ENCODE measurements at places on chromosomes 5 and 9. TPM values are rescaled to one million over a fixed set of nuclear protein-coding genes. Genes with fewer than 3 reads are reported as not detected.

Gene DNAJA1
- 189 TPM for total RNA-seq

GRCh38 chr5:11046160-11046559 is 285.1 kb upstream of the DAP start:
- DNase-seq = no peak

DNA sequence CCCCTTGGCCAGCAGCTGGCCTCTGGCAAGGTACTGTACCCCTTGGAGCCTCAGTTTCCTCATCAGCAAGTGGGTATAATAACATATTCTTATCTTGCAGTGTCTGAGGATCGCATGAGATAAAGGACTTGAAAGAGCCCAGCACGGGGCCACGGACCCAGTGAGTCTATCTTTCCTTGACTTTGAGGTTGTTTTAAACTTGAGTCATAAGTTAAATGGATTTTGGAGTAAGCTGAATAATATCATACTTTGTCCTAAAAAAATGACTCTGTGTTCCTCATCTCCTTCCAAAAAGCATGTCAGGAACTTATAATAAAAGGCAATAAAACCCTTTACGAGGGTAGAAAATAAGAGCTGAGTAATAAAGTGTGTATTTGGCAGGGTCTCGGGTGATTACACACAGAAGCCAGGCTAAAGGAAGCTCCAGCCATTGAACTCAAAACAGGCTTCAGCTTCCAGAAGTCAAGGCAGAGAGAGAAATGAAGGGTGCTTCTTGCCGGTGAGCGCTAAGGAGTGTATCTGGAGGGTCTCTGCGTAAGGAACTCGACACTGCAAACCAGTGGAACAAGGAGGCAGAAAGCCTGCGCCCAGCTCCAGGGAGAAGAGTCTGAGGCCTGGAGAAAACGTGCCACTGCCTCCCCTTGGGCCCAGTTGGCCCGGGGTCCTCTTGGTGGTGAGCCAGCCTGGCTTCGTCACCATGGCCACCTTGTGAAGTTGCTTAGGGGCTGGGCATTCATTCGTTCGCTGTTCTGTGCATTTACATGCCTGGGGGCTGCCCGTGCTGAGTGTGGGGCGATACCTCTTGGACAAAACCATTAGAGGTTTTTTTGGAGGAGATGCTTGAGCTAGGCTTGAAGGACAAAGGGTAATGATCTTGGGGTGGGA is 72.4 kb upstream of the PHYKPL start:
- DNase-seq = no peak

- DNase-seq = no peak
Measured at GRCh38 chr9:89368978-89369377, 50.7 kb downstream of the SECISBP2 start.

- DNase-seq = no peak
Measured at GRCh38 chr9:112125951-112126388, 49.1 kb downstream of the SUSD1 start.

DNA sequence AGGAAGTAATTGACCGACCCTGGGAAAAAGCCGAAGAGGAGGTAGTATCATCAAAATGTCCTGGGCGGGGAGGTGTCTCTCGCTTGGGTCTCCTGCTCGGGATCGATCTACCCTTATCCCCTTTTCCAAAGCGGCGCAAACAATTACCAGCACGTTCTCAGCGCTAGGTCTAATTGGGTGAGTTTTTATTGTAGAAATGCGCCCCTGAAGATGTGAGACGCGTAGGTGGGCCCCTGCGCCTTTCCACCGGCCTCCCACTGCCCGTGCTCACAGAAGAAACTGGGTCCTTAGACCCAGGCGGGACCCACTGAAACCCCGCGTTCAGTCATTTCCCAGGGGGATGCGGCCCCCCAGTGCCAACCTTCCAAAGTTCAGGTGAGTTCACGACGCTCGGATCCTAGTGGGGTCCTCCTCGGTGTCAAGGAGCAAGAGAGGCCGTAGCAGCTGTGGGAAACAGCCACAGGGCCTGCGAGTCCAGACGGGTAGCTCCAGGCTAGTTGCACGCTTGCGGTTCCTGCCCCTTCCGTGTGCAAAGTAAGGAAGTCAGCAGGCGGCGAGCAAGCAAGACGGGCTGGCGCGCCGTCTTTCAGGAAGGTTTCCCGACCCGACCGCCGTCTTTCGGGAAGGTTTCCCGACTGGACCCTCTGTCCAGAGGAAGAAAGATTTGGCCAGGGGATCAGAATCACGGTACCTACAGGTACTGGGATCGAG is 1.5 kb downstream of the SMIM32 start:
- DNase-seq = no peak
